HS-5 (cell line): ENCODE measurements at places on chromosomes 5 and 9.

DNA sequence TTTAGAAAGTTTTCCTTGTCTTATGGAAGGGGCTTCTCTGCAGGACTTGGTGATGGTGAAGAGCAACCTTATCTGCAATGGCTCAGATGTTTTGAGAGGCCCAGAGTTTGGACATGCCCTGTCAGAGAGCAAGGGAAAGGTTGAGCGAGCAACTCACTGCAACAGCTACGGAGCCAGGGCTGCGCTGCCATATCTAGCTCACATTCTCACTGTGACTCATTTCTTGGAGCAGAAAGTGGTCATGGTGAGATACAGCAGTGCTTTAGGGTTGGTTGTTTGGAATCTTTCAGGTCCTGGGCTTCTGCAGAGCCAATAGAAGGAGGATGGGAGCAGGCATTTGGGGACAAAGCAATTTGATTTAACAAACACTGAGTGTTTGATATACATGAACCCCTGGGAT lies 12.3 kb downstream of the GLRA1 start:
- DNase-seq: no peak

DNA sequence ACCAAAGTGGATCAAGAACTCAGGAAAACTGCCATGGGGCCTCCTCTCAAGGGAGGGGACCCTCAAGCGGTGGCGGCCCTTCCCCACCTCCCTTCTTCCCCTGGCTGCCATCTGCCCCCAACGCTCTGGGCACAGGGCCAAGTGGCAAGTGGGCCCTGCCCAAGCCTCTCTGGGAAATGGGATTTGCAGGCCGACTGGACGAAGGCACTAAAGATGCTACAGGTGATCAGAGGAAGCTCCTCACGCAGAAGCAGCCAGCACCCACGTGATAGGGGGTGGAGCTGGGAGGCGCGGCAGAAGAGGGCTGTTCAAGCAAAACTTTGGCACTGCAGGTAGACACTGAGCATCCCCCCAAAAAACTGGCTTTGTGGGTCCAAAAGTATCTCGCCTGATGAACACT lies 52.7 kb upstream of the UBTD2 start:
- no peak for DNase-seq

DNA sequence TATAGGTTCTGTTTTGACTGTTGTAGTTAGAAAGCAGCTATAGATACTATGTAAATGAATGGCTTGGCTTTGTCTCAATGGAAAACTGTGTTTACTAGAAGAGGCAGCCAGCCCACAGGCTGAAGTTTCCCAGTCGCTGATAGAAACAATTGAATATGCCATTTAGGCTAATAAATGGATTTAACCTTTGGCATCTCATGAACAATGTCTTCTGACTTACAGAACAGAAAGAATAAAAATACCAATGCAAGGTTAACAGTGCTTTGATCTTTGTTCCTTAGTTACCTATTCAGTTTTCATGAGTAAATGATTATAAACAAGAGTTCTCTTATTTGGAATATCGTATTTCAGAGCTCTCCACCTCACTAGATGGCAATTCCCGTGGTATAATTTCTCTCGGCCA lies 120.6 kb downstream of the PAM start:
- DNase-seq: no peak

DNA sequence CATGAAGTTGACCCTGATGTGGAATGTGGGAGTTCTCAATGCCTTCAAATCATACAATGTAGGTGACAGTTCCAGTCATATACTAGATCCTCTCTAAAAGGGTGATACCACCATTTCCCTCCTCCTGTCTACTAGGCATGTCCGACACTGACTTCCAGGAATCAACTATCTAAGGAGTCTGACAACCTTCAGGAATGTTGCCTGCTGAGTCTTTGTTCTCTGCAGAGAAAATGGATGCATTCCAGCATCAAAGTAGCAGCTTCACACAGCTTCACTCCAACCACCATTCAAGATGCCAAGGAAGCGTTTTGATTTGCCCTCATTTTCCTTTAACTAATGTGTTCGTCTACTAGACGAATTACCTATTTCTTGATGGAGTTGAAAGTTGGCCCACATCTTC lies 530.2 kb downstream of the EBF1 start:
- DNase-seq: no peak

GRCh38 chr9:128870128-128870940 lies 11.4 kb downstream of the KYAT1 start:
- DNase-seq: no peak

DNA sequence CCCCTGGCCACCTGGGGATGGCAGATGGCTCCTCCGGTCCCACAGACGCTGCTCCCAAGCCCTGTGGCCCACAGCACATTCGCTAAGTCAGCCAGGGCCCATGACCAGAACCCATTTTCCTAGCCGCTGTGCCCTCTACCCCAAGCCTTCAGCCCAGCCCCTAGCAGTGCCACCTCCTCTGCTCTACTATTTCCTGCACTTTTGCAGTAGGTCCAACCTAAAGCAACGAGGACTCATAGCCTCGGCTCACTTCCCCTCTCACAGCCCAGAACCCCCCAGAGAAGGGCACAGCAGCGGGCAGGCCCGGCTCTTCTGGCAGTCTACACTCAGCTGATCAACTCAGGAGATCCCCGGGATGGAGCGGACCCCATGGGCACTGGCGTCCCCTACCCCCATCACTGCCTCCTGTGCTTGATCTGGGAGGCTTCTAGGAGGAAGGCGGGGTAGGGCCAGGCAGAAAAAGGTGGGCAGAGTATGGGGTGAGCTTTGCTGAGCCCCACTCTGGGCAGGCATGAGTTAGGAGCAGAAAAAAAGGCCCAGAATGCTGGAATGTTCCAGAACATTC lies 111.2 kb downstream of the ZNF354C start:
- DNase-seq: no peak

- DNase-seq: no peak
These were observed 15.3 kb downstream of the DENND1A start for GRCh38 chr9:123914517-123915196.
